Smooth muscle cell of the brain vasculature (primary cell): ENCODE measurements at places on chromosomes 11 and 22.

DNA sequence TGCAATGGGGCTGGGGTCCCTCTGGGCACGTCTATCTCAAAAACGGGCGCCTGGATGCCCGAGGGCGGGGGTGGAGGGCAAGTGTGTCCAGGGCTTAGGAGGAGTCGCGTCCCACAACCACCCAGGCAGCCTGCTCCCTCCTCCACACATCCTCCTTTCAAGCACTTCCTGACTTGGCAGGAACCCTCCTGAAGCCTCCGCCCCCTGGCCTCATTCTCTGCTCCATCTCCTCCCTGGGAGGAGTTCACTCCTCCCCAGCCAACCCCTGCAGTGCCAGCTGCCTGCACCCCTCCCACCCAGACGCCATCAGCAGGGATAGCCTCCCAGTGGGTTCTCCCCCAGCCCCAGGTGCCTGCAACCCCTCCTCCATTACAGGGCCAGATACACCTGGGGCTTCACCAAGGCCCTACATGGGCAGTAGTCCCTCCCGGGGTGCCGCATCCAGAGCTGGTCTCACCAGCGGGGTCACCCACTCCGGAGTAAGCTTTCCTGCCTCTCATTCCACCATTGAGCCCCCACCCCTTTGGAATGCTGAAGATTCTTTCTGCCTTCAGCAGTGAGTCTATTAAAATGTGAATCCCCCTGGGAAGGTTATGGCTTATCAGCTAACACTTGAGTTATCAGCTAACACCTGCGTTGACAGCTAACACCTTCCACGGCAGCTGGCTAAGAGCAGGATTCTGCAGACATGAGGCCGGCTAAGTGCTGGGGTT is 24.4 kb downstream of the RTN4R start:
- DNase-seq, result no peak

DNA sequence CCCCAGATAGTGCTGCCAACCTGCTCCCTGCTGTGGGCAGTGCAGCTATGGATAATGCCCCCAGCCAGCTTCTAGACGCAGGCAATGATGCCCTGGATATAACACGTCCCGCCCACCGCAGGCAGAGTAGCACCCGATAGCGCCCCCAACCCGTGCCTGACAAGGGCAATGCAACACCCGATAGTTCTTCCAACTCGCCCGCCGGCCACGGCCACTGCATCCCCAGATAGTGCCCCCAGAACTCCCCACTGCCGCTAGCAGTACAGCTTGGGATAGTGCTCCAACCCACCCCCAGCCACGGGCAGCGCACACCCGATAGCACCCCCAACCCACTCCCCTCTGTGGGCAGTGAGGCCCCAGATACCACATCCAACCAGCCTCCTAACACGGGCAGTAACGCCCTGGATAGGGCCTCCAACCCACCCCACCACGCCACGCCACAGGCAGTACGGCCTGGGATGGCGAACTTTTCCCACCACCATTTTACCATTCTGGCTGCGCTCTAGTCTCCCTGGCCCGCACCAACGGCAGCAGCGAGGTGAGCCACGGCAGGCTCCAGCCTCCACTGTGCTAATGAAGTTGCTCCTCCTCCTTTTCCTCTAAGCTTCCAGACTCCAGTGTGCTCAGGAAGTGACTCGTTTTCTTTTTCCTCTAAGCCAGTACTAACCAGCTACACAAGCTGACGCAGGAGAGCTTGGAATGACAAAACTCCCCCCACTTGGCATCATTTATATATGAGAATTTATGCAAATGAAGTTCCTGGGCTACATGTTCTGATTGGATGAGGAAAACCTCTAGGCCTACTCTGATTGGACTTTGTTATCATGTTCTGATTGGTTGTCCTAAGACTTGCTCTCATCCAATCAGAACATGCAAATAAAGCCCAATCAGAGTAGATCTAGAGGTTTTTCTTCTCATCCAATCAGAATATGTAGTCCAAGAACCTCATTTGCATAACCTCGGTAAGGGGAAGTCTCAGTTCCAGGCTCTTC is 3.0 kb upstream of the RFPL3 start:
- no peak for DNase-seq

- DNase-seq, result no peak
Measured at GRCh38 chr11:121538054-121538453, 85.3 kb upstream of the SORL1-AS1 start.

GRCh38 chr22:29071261-29072045 is 1.4 kb upstream of the KREMEN1 start:
- no peak for DNase-seq

GRCh38 chr22:27883656-27884350 is 35.3 kb downstream of the PITPNB start:
- DNase-seq, result no peak

- no peak for DNase-seq
Measured at GRCh38 chr11:47296045-47296444, 26.1 kb downstream of the MADD start.

- peak; percentile 67 for DNase-seq
Measured at GRCh38 chr11:69808667-69809086, 10.5 kb downstream of the FGF3 start.

- peak; percentile 60 for DNase-seq
Measured at GRCh38 chr22:30005213-30005857, 74.9 kb upstream of the HORMAD2 start.

- no peak for DNase-seq
Measured at GRCh38 chr22:50139843-50140415, 30.6 kb upstream of the PANX2 start.

DNA sequence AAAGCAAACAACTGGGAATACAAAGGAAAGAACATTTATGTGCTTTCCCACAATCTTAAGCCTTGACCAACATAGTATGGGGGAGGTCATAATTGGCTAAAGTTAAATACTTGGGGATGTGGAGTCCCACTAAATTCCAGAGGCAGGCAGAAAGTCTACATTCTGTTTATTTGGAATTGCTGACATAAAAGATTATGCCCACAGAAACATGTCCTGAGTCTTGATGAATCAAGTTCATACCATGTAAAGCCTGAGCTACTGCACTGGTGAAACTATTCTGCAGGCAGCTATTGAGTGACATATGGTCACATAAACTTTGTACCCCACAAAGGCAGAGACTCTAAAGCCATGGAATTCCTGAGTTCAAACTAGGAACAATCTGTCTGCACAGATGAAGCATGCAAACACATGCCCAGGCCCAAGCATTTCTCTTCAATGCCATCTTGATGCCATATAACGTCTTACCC is 69.9 kb upstream of the CHRM4 start:
- DNase-seq, result no peak

DNA sequence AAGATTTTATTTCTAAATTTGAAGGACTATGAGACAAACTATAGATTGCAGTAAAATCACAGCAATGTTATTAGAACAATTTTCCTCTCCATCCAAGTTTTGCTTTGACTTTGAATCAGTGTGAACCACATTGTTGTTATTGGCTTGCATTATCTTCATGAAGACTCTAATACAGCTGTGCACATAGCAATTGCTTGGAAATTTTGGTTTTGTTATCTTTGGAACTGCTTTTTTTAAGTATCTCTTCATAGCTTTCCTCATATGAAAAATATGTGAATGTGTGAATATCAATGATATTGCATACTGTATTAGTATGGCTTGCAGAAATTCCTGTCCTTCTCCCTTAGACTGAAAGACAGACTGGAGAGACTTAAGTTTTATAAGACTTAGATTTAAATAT is 666.6 kb downstream of the LUZP2 start:
- DNase-seq, result no peak

GRCh38 chr11:107929611-107930200 is 1.5 kb downstream of the RAB39A start:
- DNase-seq, result no peak
